Hematopoietic multipotent progenitor cell treated with erythropoietin and hydrocortisone succinate and interleukin-3 and kit ligand, for 17 days (in vitro differentiated cells): ENCODE measurements at places on chromosomes 5 and 9.

- DNase-seq, result no peak
Observed at GRCh38 chr9:20044686-20045085, 255.8 kb upstream of the SLC24A2 start.

- DNase-seq, result no peak
Observed at GRCh38 chr5:179023528-179024189, at the start of gene ZNF879. Gene ZNF879, plus strand, starts transcription at chr5:179023804. Its CDS starts 1,201 bp downstream, at chr5:179025005.

- DNase-seq, result peak; percentile 22
Observed at GRCh38 chr9:120403543-120403856, 176.5 kb downstream of the CDK5RAP2 start.

GRCh38 chr9:27292659-27293405 is 4.1 kb downstream of the EQTN start:
- DNase-seq, result no peak

GRCh38 chr9:12464910-12465512 is 228.2 kb upstream of the TYRP1 start:
- no peak for DNase-seq

DNA sequence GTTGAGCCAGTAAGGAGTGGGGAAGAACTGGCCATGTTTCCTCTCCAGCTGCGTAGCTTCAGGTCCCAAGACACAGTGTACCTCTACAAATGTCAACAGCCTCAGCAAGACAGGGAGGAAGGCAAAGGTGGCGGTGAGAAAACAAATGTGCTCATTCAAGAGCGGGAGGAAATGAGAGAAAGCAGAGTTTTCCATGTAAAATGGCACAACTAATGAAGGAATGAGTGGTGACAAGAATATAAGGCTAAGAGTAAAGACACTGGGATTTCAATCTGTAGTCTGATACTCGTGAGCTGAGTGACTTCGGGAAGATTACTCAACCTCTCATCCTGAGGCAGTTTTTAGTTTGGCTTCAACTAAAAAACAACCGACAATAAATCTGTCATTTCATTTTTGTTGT is 67.6 kb downstream of the DPYSL3 start:
- no peak for DNase-seq
